ENCODE measurements at places on chromosomes 4 and X.

DNA sequence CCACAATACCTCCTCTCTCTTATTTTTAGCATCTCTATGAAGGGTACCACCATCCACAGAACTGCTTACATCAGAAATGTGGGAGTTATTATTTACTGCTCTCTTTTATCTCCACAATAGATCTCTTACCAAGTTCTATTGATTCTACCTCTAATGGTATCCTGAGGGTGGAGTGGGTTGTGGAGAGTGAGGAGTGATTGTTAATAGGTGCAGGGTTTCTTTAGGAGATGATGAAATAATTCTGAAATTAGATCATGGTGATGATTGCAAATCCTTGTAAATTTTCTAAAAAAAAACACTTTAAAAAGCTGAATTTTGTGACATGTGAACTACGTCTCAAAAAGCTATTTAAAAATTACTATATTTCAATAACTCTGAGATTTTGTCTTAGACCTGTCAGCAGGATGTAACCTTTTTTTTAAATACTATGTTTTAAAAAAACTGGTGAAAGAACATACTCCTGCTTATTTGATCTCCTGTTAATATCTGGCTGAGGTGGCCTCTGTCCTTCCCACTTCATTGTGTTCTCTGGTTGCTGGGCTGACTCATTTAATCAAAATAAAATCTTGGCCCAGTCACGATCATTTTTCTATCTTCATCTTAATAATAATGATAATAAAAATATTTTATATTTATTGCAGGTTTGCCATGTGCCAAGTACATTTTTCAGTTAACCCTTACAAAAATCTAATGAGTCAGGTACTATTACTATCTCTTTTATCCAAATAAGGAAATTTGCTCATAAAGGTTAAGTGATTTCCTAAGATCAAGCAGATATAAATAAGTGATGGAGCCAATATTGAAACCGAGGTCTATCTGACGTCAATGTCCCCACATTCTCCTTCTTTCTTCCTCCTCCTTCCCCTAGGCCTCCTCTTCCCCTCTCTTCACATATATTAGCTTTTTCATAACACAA, 73.5 kb downstream of the GLUD2 start:
- H3K4me1 ChIP-seq: no peaks in the 10 kb centered on the region
- H3K27ac ChIP-seq: no peak overlapping the region
- DNase-seq: no peak

- H3K4me3 ChIP-seq: peak overlapping the region; percentile 76
- peak overlapping the region; percentile 78 for H3K27ac ChIP-seq
- H3K4me1 ChIP-seq: no peaks in the 10 kb centered on the region
- peaks cover 3% of the 10 kb centered on the region for H3K36me3 ChIP-seq
- no peak for DNase-seq
These were observed 62.8 kb downstream of the NUDT10 start for GRCh38 chrX:51395480-51395809.

DNA sequence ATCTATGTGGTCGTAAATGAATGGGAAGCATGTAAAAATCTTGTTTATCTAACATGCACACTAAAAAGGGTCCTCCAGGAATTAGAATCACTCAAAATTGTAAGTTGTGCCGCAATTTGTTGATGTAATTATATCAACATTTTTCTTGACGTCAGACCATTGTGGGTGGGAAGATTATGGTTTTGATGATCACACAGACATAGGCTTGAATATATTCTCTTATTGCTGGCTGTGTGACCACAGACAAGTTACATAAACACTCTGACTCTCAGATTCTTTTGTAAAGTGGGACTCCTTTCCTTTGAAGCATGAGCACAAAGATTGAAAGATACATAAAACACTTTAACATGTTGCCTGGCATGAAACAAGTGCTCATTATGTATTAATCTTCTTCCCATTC, 51.5 kb downstream of the IL1RAPL1 start:
- no peaks in the 10 kb centered on the region for H3K27me3 ChIP-seq
- no peak overlapping the region for H3K4me3 ChIP-seq
- no peak overlapping the region for H3K27ac ChIP-seq
- DNase-seq: no peak

DNA sequence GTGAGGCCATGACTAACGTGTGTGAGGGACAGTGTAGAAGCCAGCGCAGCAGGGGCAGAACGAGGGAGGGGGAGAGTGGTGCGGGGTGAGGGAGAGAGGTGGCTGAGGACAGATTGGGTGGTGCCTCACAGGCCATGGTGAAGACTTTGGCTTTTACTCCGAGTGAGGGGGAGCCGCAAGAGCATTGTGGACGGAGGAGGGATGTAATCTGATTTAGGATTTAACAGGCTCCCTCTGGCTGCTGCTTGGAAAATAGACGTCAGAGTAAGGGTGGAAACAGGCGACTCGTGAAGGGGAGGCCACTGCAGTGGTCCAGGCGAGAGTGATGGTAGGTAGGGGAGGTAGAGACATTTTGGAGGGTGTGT, 13.0 kb downstream of the PPP1R3F start:
- H3K4me3 ChIP-seq: no peak overlapping the region
- no peak for DNase-seq
- H3K27me3 ChIP-seq: no peaks in the 10 kb centered on the region
